ENCODE measurements at places on chromosomes 2 and 18.

GRCh38 chr2:2294183-2294690 lies 36.8 kb downstream of the MYT1L start:
- H3K27ac ChIP-seq: no peak overlapping the region
- no peaks in the 10 kb centered on the region for H3K36me3 ChIP-seq
- H3K4me1 ChIP-seq: no peaks in the 10 kb centered on the region
- DNase-seq: no peak
- no peak overlapping the region for H3K4me3 ChIP-seq

DNA sequence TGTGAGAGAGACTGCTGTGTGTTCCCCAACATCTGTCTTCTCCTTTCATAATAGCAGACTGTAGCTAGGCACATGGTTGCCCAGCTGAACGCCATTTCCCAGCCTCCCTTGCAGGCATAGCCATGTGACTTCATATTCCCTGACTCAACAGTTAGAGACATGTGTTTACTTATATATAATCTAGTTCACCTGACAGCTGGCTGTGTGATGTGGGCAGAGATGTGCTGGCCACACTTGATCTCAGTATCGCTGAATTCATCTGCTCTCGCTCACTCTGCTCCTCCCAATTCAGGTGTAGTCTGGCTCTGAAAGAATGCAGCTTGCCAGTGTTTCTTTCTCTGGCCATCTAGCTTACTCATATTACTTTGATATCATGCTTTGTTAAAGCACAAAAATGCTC lies 52.3 kb upstream of the SEC11C start:
- no peaks in the 10 kb centered on the region for H3K4me1 ChIP-seq
- no peaks in the 10 kb centered on the region for H3K27me3 ChIP-seq
- no peak overlapping the region for H3K4me3 ChIP-seq
- no peak overlapping the region for H3K27ac ChIP-seq
- no peaks in the 10 kb centered on the region for H3K36me3 ChIP-seq
- no peak for DNase-seq

DNA sequence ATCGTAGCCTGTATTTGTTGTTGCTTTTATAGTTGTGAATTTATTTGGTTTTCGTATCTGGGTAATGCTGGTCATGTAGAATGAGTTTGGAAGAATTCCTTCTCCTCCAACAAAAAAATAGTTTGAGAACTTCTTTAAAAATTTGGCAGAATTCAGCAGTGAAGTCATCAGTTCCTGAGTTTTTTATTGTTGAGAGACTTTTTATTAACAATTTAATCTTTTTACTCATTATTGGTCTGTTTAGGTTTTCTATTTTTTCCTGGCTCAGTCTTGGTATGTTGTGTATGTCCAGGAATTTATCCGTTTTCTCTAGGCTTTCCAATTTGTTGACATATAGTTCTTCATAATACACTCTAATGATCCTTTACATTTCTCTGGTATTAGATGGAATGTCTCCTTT lies 1613.3 kb upstream of the PIK3C3 start:
- H3K36me3 ChIP-seq: no peaks in the 10 kb centered on the region
- H3K4me1 ChIP-seq: no peaks in the 10 kb centered on the region
- no peak overlapping the region for H3K27ac ChIP-seq
- no peak for DNase-seq
- no peak overlapping the region for H3K4me3 ChIP-seq

GRCh38 chr18:13437034-13437433 lies 218.5 kb downstream of the LDLRAD4 start:
- 0 out of 2 replicates have a peak, but pooled peaks cover 2% of the 10 kb centered on the region for H3K27me3 ChIP-seq
- no peak for DNase-seq
- H3K4me3 ChIP-seq: no peak overlapping the region
- no peaks in the 10 kb centered on the region for H3K4me1 ChIP-seq
- H3K36me3 ChIP-seq: no peaks in the 10 kb centered on the region

DNA sequence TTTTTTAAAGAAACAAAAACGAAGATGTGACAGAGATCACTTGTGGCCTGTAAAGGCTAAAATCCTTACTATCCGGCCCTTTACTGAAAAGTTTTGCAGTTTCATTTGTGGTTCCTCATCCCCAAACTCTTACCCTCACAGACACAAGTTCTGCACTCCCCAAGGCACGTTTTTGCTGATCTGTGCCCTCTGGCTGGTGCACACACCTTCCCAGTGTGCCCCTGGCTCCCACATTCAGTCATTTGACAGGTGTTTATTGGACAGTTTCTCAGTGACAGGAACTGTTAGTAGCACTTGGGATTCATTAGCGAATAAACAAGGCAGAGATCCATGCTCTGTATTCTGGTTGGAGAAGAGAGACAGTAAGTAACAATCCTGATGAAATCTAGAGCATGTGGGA lies 22.8 kb downstream of the ZAP70 start:
- H3K4me1 ChIP-seq: no peaks in the 10 kb centered on the region
- DNase-seq: no peak
- H3K27me3 ChIP-seq: no peaks in the 10 kb centered on the region
- no peak overlapping the region for H3K27ac ChIP-seq
- H3K36me3 ChIP-seq: no peaks in the 10 kb centered on the region
- H3K4me3 ChIP-seq: no peak overlapping the region

GRCh38 chr18:12059334-12060181 lies 34.1 kb upstream of the ANKRD62 start:
- no peaks in the 10 kb centered on the region for H3K27me3 ChIP-seq
- H3K36me3 ChIP-seq: no peaks in the 10 kb centered on the region
- H3K27ac ChIP-seq: no peak overlapping the region
- H3K4me3 ChIP-seq: no peak overlapping the region
- DNase-seq: no peak

GRCh38 chr18:48219810-48220499 lies 189.2 kb downstream of the ZBTB7C start:
- H3K27ac ChIP-seq: no peak overlapping the region
- H3K4me3 ChIP-seq: no peak overlapping the region
- no peak for DNase-seq

DNA sequence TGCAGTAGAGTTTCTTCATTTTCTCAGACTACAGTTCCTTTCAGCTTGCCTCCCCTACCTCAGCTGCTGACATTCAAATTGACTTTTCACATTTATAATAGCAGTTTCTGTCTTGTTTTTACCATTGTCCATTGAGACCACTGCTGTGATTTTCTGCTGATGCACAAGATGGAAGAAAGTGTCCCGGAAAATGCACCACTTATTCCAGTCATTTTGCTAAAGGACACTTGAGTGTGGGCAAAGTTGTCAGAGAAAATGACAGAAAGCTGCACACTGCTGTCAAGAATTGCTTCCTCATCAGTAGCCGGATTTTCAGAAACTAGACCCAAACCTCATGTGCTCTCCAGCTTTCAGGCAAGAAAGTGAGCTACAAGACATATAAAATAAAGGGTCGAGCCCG lies 546.2 kb upstream of the SETBP1 start:
- H3K36me3 ChIP-seq: no peaks in the 10 kb centered on the region
- no peak overlapping the region for H3K27ac ChIP-seq
- H3K4me3 ChIP-seq: no peak overlapping the region
- H3K4me1 ChIP-seq: no peaks in the 10 kb centered on the region
- DNase-seq: no peak
- H3K27me3 ChIP-seq: no peaks in the 10 kb centered on the region

DNA sequence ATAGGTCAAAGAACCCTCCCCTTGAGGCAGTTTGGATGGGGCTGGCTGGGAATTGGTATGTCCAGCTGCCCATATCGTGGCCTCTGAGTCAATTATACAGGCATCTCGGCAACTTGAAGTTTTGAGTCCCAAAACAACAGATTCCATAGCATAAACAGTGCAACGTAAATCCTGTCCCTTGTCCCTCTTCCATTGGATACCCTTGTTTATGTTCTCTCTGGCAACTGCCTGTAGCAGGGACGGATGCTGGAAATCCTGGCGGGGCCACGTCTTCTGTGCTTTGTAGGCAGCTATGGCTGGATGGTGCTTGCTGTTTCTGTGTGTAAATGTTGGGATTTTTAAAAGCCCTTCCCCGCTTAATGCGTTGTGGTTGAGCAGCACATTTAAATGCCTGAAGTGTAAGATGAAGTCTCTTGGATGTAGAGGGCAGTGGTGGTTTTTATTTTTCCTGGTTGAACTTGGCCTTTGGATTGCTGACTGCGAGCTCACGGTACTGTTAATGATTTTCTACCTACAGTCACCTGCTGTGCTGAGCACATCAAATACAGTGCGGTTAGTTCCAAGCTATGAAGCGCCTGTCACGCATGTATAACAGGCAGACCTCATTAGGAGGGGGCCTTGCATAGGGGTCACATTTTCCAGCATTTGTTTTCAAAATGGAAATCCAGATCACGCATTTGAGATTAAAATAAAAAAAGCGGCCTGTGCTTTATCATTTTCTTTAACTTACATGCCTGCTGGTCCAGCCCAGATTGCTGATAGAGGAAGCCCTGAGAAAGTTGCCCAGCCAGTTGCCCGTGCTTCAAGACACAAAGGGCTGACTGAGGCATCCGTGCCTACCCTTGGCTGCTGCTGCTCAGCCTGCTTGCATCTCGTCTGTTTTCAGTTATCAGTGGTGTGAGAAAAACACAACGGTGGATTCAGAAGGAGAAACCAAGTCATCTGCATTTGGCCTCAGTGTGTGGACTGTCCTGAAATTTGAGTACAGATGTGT lies 84.7 kb downstream of the NEDD4L start:
- H3K4me3 ChIP-seq: no peak overlapping the region
- no peak overlapping the region for H3K27ac ChIP-seq
- H3K36me3 ChIP-seq: no peaks in the 10 kb centered on the region
- DNase-seq: no peak
- no peaks in the 10 kb centered on the region for H3K27me3 ChIP-seq

GRCh38 chr2:41716497-41716896 lies 331.3 kb upstream of the PKDCC start:
- no peaks in the 10 kb centered on the region for H3K36me3 ChIP-seq
- H3K4me1 ChIP-seq: no peaks in the 10 kb centered on the region
- H3K27me3 ChIP-seq: no peaks in the 10 kb centered on the region
- DNase-seq: no peak
- H3K27ac ChIP-seq: no peak overlapping the region

GRCh38 chr2:176455816-176456291 lies 186.6 kb downstream of the MTX2 start:
- no peak for DNase-seq
- no peaks in the 10 kb centered on the region for H3K36me3 ChIP-seq
- no peak overlapping the region for H3K27ac ChIP-seq

- peaks cover 5% of the 10 kb centered on the region for H3K4me1 ChIP-seq
- no peak overlapping the region for H3K27ac ChIP-seq
- no peak for DNase-seq
- no peaks in the 10 kb centered on the region for H3K36me3 ChIP-seq
- H3K27me3 ChIP-seq: no peaks in the 10 kb centered on the region
- no peak overlapping the region for H3K4me3 ChIP-seq
These were observed 17.1 kb upstream of the ATOH8 start for GRCh38 chr2:85736456-85737355.

DNA sequence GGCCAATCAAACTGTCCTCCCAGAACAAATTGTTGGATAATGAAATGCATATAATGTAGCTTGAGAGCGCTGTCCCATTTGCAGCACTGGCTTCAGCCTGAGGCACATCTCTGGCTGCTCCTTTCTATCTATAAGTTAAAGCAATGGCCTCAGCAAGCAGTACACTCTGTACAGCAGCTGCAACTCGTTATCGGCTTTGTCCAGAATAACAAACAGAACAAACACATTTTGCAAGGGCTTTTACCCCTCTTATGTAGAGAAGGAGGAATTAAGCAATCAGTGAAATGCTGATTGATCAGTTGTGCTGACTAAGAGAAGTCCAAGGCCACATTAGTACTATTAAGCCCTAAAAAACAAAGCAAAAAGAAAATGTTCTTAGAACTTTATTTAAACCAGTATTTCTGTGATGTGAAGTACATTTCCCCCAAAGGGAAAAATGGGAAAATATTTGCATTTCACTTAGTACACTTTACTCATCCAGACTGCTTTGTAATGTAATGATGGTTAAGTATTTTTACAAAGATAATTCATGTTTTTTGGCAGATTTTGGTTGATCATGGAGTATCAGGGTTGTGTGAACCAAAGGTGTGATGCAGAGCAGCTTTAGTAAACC lies 15.0 kb upstream of the CPS1 start:
- no peaks in the 10 kb centered on the region for H3K36me3 ChIP-seq
- no peaks in the 10 kb centered on the region for H3K27me3 ChIP-seq
- DNase-seq: no peak

DNA sequence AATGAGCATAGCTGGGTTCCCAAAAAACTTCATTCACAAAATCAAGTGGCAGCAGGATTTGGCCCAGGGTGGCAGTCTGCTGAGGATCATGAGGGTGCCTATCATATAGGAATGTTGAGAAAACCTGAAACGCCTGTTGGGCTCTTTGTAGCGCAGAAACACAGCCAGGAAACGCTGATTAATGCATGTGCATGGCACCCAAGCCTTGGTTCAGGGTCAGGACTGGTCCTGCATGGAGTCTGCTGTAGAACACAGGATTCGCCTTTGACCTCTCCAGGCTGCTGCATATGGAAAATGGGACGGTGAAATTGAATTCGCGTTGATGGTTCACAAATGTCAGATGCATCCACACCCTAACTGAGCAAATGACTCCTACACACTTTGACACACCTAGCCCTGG lies 227.9 kb upstream of the COPS8 start:
- no peaks in the 10 kb centered on the region for H3K4me1 ChIP-seq
- no peak for DNase-seq
- no peaks in the 10 kb centered on the region for H3K27me3 ChIP-seq
- no peak overlapping the region for H3K4me3 ChIP-seq
- no peak overlapping the region for H3K27ac ChIP-seq

DNA sequence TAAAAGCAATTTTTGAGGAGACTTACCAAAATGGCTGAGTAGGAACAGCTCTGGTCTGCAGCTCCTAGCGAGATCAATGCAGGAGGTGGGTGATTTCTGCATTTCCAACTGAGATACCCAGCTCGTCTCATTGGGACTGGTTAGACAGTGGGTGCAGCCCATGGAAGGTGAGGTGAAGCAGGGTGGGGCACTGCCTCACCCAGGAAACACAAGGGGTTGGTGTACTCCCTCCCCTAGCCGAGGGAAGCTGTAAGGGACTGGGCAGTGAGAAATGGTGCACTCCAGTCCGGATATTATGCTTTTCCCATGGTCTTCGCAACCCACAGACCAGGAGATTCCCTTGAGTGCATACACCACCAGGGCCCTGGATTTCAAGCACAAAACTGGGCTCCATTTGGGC lies 419.0 kb downstream of the NUP35 start:
- H3K4me1 ChIP-seq: no peaks in the 10 kb centered on the region
- no peak overlapping the region for H3K4me3 ChIP-seq
- no peaks in the 10 kb centered on the region for H3K36me3 ChIP-seq
- H3K27me3 ChIP-seq: no peaks in the 10 kb centered on the region
- no peak for DNase-seq

GRCh38 chr2:147099845-147100244 lies 745.0 kb upstream of the ACVR2A start:
- no peak overlapping the region for H3K27ac ChIP-seq
- no peaks in the 10 kb centered on the region for H3K36me3 ChIP-seq
- H3K4me3 ChIP-seq: no peak overlapping the region
- no peaks in the 10 kb centered on the region for H3K27me3 ChIP-seq

- no peak overlapping the region for H3K4me3 ChIP-seq
- no peaks in the 10 kb centered on the region for H3K36me3 ChIP-seq
- H3K27me3 ChIP-seq: no peaks in the 10 kb centered on the region
These were observed 63.9 kb downstream of the SPRED2 start for GRCh38 chr2:65368468-65368867.
